ENCODE measurements at places on chromosomes 7 and 10. TPM values are rescaled to one million over a fixed set of nuclear protein-coding genes. Genes with fewer than 3 reads are reported as not detected.

DNA sequence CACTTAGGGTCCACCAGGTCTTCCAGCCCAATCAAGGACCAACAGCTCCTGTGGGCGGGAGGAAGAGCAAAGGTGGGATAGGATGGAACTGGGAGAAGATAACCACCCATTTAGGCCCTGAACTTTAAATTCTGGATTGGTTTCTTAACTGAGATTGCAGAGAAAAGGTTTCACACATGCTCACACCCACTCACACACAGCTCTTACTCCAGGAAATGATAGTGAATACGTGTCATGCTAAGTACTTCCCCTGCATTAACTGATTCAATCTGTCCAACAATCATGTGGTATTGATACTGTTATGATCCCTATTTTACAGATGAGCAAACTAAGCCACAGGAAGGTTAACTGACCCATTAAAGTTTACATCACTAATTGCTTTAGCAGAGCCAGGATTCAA is 4.6 kb upstream of the CYP3A4 start:
- H3K4me3 ChIP-seq = no peak overlapping the region
- no peak overlapping the region for H3K27ac ChIP-seq
- no peaks in the 10 kb centered on the region for H3K36me3 ChIP-seq
- DNase-seq = no peak
- no peaks in the 10 kb centered on the region for H3K27me3 ChIP-seq

- no peaks in the 10 kb centered on the region for H3K4me1 ChIP-seq
- no peaks in the 10 kb centered on the region for H3K27me3 ChIP-seq
- no peak overlapping the region for H3K27ac ChIP-seq
- no peak overlapping the region for H3K4me3 ChIP-seq
- no peak for DNase-seq
Observed at GRCh38 chr7:140084142-140084655, 21.4 kb upstream of the PARP12 start.

OPALIN gene
- total RNA-seq = not detected

SLC13A1 gene
- total RNA-seq = 0.24 TPM

TRIM74 gene
- 0.30 TPM for total RNA-seq

TUBB8 gene
- not detected for total RNA-seq
